ENCODE measurements at places on chromosomes 12 and 14. TPM values are rescaled to one million over a fixed set of nuclear protein-coding genes. Genes with fewer than 3 reads are reported as not detected.

DNA sequence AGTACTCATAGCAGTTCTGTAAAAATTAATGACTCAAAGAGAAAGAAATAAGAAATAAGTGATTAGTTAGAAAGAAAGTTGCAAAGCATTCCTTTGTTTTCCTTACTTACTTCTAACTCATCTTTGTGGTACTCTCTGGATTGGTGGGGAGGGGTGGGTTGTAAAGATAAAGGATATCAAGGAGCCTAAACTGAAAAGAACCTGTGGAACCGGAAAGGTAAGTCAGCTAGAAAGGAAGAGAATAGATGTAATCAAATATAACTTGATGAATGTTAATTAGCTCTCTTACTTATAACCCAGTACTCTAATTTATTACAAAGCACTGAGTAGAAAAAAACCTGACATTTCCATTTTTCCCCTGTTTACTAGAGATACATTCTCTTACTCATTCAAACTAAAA, 37.5 kb upstream of the KRR1 start:
- H3K4me3 ChIP-seq, result no peak overlapping the region
- H3K27me3 ChIP-seq, result no peaks in the 10 kb centered on the region
- H3K36me3 ChIP-seq, result no peaks in the 10 kb centered on the region
- no peak for DNase-seq
- H3K4me1 ChIP-seq, result no peaks in the 10 kb centered on the region

DNA sequence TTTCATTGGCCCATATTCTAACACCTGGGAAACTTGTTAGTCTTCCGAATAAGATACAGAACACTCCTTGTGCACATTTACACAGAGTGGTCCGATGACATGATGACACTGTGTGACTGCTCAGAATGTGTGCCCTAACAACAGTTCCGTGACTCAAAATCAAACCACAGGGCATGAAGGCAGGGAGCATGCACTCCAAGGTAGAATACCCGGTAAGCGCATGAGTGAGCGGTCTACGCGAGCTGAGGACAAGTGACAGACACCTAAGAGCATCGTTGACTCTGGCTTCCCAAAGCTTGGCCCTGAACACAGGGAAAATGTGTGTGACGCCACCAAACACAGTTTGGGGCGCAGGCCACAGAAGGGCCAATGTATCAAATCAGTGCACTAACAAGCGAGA, 18.6 kb downstream of the CLIP1 start:
- no peak overlapping the region for H3K4me3 ChIP-seq
- no peaks in the 10 kb centered on the region for H3K27me3 ChIP-seq
- no peak for DNase-seq
- no peaks in the 10 kb centered on the region for H3K36me3 ChIP-seq
- H3K27ac ChIP-seq, result no peak overlapping the region

GRCh38 chr14:102616799-102617198, 24.4 kb downstream of the RCOR1 start:
- H3K36me3 ChIP-seq, result no peaks in the 10 kb centered on the region
- H3K4me1 ChIP-seq, result peaks cover 2% of the 10 kb centered on the region
- no peaks in the 10 kb centered on the region for H3K27me3 ChIP-seq

DNA sequence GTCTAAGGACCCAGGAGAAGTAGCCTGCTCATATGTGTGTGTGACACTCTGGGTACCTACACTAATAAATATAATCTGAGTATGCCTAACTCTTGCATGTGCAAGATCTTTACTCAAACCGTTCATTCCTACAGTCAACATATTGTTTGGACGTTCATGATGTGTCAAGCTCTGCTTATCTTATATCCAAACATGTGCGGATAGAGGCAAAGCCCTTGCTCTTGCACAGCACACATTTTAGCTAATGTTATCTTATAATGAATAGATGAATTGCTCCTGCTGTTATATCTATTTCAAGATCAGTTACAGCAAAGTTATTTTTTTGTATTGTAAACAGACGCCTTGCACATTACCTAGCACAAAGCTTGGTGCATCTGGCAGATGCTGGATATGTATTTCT, 228.4 kb upstream of the FLRT2 start:
- no peaks in the 10 kb centered on the region for H3K27me3 ChIP-seq
- DNase-seq, result no peak

- H3K4me3 ChIP-seq, result no peak overlapping the region
- no peak for DNase-seq
- peaks cover 3% of the 10 kb centered on the region for H3K4me1 ChIP-seq
Measured at GRCh38 chr12:49358483-49359141, 8.7 kb upstream of the SPATS2 start.

- no peak overlapping the region for H3K4me3 ChIP-seq
- no peaks in the 10 kb centered on the region for H3K36me3 ChIP-seq
- H3K4me1 ChIP-seq, result no peaks in the 10 kb centered on the region
- DNase-seq, result no peak
Measured at GRCh38 chr12:94140556-94140955, 7.8 kb upstream of the PLXNC1 start.

DNA sequence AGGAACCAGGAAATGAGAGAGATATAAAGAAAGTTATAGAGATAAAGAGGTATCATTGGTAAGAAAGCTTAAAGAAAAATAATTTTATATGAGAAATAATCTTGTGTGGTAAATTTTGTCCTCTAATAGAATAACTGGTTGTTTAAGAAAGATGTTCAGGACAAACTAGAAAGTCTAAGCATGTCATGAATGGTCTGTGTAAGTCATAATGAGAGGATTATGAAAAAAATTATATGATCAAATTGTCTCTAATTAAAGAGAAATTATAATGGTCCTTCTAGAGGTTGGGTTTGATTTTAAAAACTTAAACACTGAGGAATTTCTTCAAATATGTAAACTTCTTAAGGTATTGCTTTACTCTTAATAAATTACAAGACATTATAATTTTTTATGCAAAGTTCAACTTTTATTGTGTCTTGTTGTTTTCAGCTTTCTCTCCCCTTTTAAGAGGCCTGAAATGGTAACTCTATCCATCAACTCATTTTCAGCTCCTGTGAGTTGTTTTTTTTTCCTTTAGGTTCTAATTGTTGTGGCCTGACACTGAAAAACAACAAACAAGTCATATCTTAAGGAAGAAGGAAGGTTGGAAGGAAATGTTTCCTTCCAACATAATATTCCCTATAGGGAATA, 88.2 kb upstream of the CNOT2 start:
- no peak overlapping the region for H3K27ac ChIP-seq
- no peak for DNase-seq
- no peaks in the 10 kb centered on the region for H3K4me1 ChIP-seq
- H3K36me3 ChIP-seq, result no peaks in the 10 kb centered on the region

The KIF26A gene
- total RNA-seq, result 32.6 TPM

- H3K4me3 ChIP-seq, result no peak overlapping the region
- no peaks in the 10 kb centered on the region for H3K27me3 ChIP-seq
- H3K27ac ChIP-seq, result no peak overlapping the region
- H3K4me1 ChIP-seq, result no peaks in the 10 kb centered on the region
Measured at GRCh38 chr14:95197551-95197950, 40.2 kb upstream of the DICER1 start.

The SLCO1B1 gene
- total RNA-seq, result not detected

DNA sequence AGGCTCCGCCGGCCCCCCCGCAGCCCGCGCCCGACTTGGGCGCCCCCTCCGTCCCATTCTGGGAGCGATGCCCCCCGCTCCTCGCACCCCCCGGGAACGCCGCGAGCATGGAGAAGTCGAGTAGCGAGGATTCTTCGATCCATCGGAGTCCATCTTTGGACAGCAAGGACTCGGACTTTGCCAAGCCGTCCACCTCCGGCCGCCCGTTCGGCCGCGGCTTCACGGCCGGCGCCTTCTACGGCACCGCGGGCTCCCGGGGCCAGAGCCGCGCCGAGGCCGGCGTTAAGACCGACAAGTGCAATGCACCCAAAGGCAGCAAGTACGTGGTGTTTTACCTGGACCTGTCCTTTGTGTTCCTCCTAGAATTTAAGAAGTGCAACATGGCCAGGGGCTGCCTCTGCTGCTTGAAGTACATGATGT, 123.6 kb downstream of the TSPAN9 start:
- H3K27ac ChIP-seq, result no peak overlapping the region
- H3K27me3 ChIP-seq, result no peaks in the 10 kb centered on the region
- no peaks in the 10 kb centered on the region for H3K36me3 ChIP-seq
- H3K4me1 ChIP-seq, result peaks cover 30% of the 10 kb centered on the region

DNA sequence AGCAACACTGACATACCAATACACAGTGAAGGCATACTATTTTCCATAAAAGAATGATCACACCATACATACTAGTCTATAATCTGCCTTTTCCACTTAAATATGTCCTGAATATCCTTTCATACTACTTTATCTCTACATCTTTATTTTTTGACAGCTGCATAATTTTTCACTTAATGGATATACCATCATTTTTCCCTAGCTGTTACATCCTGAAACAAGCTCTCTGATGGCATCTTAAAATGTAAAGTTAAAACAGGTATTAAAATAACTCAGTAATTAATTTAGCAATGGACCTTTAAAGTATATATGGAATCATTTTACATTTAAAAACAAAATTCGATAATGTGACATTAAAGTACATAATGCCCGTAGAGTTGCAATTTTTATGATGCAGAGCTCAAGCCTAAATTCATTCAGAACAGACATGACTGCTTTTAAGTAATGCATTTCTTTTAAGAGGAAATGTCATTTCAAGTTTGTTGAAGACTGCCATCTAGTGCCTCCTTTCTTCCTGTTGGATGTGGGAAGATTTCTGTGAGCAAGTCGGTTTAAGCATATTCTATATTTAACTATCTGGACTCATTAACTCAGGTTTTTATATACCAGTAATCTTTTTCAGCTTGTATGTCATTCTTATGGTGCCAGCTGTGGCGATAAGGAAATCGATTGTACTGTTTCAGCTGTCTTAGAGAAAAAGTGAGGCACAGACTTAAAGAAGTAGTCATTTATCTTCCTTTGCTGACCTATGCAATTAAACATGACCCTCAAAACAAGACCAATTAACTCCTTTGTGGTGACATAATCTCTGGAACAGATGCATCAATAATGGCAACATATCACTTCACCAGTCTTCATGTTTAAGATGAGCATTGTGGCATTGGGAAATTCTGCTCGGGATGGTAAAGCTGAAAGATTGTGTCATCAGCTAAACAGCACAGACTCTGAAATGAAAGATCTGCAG, 20.3 kb downstream of the PRICKLE1 start:
- DNase-seq, result no peak
- H3K4me3 ChIP-seq, result no peak overlapping the region
- no peaks in the 10 kb centered on the region for H3K27me3 ChIP-seq
- no peaks in the 10 kb centered on the region for H3K4me1 ChIP-seq
- no peak overlapping the region for H3K27ac ChIP-seq
- H3K36me3 ChIP-seq, result no peaks in the 10 kb centered on the region

GRCh38 chr12:85580562-85581168, 255.5 kb downstream of the RASSF9 start:
- H3K36me3 ChIP-seq, result no peaks in the 10 kb centered on the region
- no peaks in the 10 kb centered on the region for H3K4me1 ChIP-seq
- DNase-seq, result no peak
- no peak overlapping the region for H3K27ac ChIP-seq
- H3K4me3 ChIP-seq, result no peak overlapping the region

The PPM1H gene
- 0.85 TPM for total RNA-seq

Measured in ascending aorta (tissue), 2 donors.